ENCODE measurements at places on chromosomes 5 and 9.
A peak's percentile ranks its signal among the peaks of the same experiment; 100 is the strongest.

DNA sequence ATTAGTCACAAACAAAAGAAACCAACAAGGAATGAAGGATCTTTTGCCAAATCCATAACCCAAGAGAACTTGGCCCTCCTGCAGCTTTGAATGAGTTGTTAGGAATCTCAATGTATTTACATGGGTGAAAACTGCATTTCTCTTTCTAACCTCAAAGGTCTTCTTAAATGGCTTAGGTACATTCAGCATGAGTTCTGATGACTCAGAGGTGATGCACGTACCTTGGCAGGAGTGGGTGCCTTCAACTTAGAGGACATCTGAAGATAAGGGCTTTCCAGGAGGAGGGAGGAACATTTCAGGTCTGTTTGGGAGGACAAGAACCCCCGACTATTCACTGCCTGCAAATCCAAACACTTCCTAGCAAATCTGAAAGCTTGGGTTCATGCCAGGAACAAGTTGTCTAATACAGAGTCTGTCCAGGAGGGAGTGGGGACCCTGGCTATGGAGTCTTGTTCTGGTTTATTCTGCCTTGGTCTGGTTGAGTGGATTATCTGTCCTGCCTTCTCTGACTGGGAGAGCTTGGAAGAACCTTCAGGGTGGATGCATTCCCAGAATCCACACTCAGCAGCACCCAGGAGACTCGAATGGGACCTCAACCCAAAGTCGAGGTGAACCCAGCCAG is 65.7 kb downstream of the IRX2 start:
- H3K4me3 ChIP-seq = no peak overlapping the region
- no peak for ATAC-seq
- H3K27me3 ChIP-seq = no peaks in the 10 kb centered on the region
- no peaks in the 10 kb centered on the region for H3K4me1 ChIP-seq
- no peaks in the 10 kb centered on the region for H3K36me3 ChIP-seq

- ATAC-seq = no peak
- H3K27ac ChIP-seq = no peak overlapping the region
- H3K4me3 ChIP-seq = no peak overlapping the region
Observed at GRCh38 chr5:138926688-138927448, 51.7 kb upstream of the LRRTM2 start.

GRCh38 chr9:122562134-122562760 is 9.3 kb downstream of the OR1N2 start:
- H3K27ac ChIP-seq = no peak overlapping the region
- peak; percentile 39 for ATAC-seq
- peaks cover 5% of the 10 kb centered on the region for H3K36me3 ChIP-seq
- peaks cover 11% of the 10 kb centered on the region for H3K27me3 ChIP-seq

DNA sequence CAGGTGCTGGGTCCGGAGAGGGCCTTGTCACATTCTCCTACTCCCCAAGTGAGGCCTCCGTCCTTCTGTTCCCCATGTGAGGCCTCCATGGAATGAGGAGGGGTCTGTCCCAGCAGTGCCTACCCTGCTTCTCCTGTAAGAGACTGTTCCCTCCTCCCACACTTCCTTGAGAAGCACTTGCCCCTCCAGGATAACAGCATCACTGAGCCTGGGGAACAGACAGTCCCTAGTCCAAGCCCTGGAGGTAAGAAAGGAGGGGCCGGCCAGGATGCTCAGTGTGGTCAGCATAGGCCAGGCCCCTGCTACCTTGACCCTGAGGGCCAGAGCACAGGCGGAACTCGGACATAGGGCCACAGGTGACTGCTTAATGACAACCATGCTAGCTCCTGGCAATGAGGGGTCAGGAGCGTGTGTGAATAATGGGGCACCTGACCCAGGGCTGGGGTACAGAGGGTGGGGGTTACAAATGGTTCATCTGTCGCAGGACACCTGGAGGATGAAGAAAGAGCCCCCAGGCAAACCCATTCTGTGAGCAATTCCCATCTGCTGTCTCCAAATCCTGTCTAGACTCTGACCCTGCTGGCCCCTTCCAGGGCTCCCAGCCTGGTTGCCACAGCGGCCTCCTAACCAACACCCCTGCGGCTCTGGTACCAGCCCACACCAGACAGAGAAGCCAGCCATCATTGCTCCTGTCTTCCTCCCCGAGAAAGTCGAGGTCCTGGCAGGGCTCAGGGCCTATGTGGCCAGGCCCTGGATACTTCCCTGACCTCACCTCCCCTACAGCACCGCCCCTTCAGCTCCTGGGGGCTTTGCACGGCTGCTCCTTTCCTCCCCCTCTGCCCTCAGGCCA is 20.3 kb downstream of the RALGDS start:
- H3K27me3 ChIP-seq = no peaks in the 10 kb centered on the region
- no peak overlapping the region for H3K27ac ChIP-seq
- H3K36me3 ChIP-seq = peaks cover 80% of the 10 kb centered on the region
- H3K4me1 ChIP-seq = no peaks in the 10 kb centered on the region
- no peak overlapping the region for H3K4me3 ChIP-seq

DNA sequence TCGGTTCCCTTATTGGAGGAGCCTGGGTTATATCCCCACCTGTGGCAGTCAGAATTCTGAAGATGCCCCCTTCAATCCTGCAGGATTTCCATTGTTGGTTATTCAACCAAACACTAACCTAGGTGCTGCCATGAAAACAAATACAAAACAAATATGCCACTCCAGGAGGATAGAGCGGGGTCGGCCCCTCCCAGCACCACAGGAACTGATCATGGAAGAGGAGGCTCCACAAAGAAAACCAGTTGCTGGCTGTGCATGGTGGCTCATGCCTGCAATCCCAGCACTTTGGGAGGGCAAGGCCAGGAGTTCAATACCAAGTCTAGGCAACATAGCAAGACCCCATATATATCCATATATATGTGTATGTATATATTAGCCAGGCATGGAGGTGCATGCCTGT is 13.2 kb upstream of the ADGRD2 start:
- no peaks in the 10 kb centered on the region for H3K36me3 ChIP-seq
- no peak for ATAC-seq
- H3K27ac ChIP-seq = no peak overlapping the region

GRCh38 chr5:6585168-6585567 is 47.7 kb downstream of the NSUN2 start:
- no peaks in the 10 kb centered on the region for H3K36me3 ChIP-seq
- H3K4me3 ChIP-seq = no peak overlapping the region
- H3K27me3 ChIP-seq = peaks cover 67% of the 10 kb centered on the region

- H3K4me3 ChIP-seq = no peak overlapping the region
- no peak for ATAC-seq
- H3K4me1 ChIP-seq = no peaks in the 10 kb centered on the region
- peaks cover 23% of the 10 kb centered on the region for H3K27me3 ChIP-seq
- H3K27ac ChIP-seq = no peak overlapping the region
- no peaks in the 10 kb centered on the region for H3K36me3 ChIP-seq
Observed at GRCh38 chr5:179232091-179232735, 113.0 kb downstream of the ADAMTS2 start.

DNA sequence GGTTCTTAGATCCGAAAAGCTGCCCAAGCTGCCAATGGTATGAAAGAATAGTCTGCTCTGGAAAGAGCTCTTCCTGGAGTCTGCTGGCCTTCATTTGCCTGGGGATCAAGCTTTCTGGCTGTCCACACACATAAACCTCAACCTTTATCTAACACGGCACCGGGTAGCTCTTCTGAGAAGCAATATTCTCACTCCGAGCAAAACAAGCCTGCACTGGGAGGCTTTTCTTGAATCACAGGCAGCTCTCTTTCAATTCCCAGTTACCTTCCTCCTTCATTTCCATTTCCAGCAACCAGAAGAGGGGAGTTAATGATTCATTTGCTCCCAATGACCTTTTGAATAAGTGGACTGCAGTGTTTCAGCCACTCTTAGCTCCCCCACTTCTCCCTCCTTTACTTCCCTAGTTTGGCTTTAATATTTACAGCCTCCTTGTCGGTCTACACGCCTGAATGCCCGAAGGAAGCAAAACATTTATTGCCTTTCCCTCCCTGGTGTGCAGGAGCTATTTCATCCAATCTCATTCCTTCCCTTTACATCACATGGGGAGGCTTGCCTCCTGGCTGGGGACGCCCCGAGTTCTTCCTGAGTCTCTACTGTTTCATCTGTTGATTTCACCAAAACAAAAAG is 187.1 kb downstream of the ARHGEF28 start:
- no peak for ATAC-seq
- no peak overlapping the region for H3K4me3 ChIP-seq
- peaks cover 9% of the 10 kb centered on the region for H3K27me3 ChIP-seq
- no peaks in the 10 kb centered on the region for H3K4me1 ChIP-seq
- H3K27ac ChIP-seq = no peak overlapping the region

DNA sequence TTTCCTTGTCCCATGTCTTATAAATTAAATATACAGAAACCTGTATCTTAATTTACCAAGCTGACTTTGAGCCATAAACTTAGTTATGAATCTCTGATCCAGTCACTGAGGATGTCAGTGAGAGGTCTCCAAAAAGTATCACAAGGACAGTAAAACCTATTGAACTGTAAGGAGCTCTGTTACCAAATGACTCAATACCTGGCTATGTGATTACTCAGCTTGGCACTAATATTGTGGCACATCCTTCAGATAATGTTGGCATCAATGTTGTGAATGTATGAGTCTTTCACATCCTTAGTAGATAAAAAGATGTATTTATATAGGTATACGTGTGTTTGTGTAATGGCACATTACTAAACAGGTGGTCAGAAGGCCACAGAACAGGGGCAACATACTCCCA is 18.0 kb upstream of the CAPSL start:
- H3K4me1 ChIP-seq = no peaks in the 10 kb centered on the region
- no peaks in the 10 kb centered on the region for H3K36me3 ChIP-seq
- H3K27me3 ChIP-seq = peaks cover 14% of the 10 kb centered on the region
- H3K27ac ChIP-seq = no peak overlapping the region

GRCh38 chr5:173319646-173320045 is 8.6 kb downstream of the STC2 start:
- H3K4me1 ChIP-seq = peaks cover under 1% of the 10 kb centered on the region
- H3K4me3 ChIP-seq = no peak overlapping the region
- no peaks in the 10 kb centered on the region for H3K36me3 ChIP-seq
- no peak for ATAC-seq
- peaks cover 75% of the 10 kb centered on the region for H3K27me3 ChIP-seq

DNA sequence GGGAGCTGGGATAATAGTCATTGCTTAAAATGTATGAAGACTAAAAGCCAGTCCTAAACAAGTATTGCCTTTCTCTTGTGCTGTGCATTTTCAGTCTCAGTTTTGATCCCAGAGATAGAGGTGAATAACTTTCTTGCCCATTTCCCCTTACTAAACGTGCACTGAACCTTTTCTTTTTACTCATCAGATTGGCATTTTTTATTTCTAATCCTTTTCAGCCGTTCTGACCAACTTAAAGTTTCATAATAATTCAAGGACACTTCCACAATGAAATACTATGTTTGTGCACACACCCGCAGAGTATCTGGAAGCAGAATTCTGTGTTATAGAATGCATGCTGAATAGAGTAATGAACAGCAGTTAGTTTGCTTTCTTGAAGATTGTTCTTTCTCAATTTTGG is 343.6 kb downstream of the LRRC70 start:
- no peak for ATAC-seq
- no peak overlapping the region for H3K4me3 ChIP-seq
- no peaks in the 10 kb centered on the region for H3K4me1 ChIP-seq
- H3K36me3 ChIP-seq = no peaks in the 10 kb centered on the region
- H3K27ac ChIP-seq = no peak overlapping the region

DNA sequence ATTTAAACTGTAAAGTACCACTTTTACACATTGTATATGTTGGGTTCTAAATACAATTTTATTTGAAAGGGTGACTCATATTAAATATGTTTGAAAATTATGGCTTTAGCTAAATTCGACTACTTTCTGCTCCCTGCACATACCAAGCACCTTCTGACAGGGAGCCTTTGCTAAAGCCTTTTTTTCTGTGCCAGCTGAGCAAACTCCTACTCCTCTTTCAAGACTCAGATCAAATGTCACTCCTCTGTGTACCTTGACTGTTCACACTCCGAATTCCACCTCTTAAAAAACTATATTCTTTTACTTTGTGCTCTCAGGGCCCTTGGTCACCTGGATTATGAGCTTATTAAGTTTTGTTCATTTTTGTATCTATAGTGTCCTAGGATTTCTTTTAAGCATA is 6.5 kb upstream of the OXCT1 start:
- ATAC-seq = no peak
- H3K27ac ChIP-seq = no peak overlapping the region
- no peaks in the 10 kb centered on the region for H3K36me3 ChIP-seq
- H3K4me1 ChIP-seq = no peaks in the 10 kb centered on the region
- peaks cover 11% of the 10 kb centered on the region for H3K27me3 ChIP-seq
- no peak overlapping the region for H3K4me3 ChIP-seq

DNA sequence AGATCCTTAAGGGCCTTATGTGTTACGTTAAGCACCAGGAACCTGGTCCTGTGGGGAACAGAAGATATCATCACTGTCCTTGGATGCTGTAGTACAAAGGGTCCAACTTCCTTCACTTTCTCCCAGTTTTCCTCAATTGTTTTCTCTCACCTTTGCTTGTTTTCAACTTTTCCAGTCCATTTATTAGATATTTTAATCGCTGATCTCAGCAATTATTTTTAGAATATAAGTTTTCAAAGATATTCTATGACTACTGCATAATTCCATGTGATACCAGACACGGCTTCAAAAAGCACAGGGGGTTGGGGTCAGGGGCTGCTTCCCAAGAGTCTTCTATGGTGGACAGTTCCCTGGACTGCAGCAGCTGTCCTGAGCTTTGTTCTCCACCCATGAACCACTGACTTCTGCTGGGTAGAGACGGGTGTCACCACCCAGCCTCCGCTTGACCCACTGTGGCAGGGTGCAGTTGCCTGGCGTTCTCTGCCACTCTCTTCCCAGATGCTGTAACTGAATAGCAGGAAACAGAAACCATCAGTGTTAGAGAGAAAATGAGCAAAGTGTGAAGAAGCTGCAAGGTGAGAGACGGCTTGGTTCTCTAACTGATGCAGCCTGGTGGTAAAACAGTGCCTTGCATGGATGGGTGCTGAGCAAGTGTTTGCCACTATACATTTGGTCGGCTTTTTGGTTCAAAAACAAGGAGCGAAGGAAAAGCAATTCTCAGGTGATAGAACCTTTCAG is 383.0 kb downstream of the RAB3C start:
- peaks cover 7% of the 10 kb centered on the region for H3K27me3 ChIP-seq
- ATAC-seq = no peak
- H3K36me3 ChIP-seq = no peaks in the 10 kb centered on the region
- no peak overlapping the region for H3K4me3 ChIP-seq

DNA sequence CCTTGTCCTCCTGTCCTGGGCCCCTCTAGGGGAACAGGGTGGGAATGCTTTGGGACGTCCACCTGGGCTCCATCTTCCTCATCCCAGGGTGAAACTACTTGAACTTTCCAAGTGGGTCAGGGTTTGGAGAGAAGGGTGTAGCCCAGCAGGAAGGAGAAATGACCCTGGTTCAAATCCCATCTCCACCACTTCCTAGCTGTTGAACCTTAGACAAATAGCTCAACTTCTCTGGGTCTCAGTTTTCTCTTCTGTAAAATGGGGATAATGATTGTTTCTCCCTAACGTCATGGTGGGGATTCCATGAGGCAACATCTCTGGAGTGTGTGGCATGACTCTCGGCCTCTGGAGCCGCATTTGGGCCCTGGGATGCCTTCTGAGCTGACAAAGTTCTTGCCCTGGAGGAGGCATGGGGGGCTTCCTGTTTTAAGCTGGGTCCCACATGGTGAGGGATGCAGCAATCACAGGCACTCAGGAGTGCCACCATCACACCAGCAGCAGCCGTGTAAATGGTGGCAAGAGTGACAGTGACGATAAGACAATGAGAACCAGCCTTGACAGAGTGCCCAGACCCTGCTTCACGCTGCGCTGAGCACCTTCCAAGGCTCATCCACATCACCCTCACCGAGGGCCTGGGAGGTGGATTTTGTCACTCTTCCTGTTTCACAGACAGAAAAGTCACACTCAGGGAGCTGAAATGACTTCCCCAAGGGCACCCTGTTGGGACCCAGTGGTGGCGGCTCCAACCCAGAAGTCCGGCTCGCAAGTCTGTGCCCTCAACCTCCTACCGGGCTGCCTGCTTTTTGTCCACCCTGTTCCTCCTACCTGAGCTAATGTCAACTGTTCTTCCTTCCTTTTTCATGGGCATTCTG is 69.5 kb upstream of the IER5L start:
- H3K36me3 ChIP-seq = no peaks in the 10 kb centered on the region
- H3K4me3 ChIP-seq = no peak overlapping the region
- ATAC-seq = no peak

Measured in stimulated activated memory B cell treated with anti-CD40 and anti-IgM and Interleukin-4, amounts not matched to agents 10 μg/mL and 1 μg/mL and 100 μg/mL, for 72 hours (primary cell).